ENCODE measurements at places on chromosomes 16 and 17. TPM values are rescaled to one million over a fixed set of nuclear protein-coding genes. Genes with fewer than 3 reads are reported as not detected.

TAT gene
- 0.49 TPM for total RNA-seq

WSCD1 gene
- 0.74 TPM for total RNA-seq

- no peak for DNase-seq
Measured at GRCh38 chr16:89176147-89176690, 4.7 kb downstream of the CDH15 start.

- DNase-seq: no peak
Measured at GRCh38 chr17:49404361-49404760, 10.3 kb downstream of the PHB1 start.

GRCh38 chr17:78873519-78874340 lies 29.3 kb downstream of the CEP295NL start:
- DNase-seq: no peak
